ENCODE measurements at places on chromosomes 2 and 18. TPM values are rescaled to one million over a fixed set of nuclear protein-coding genes. Genes with fewer than 3 reads are reported as not detected.

COL6A3 gene
- polyA plus RNA-seq = 235 TPM

LTBP1 gene
- 85.2 TPM for polyA plus RNA-seq

CD8B2 gene
- polyA plus RNA-seq = 0.23 TPM

ACVR1C gene
- polyA plus RNA-seq = 0.23 TPM

CNNM3 gene
- 35.2 TPM for polyA plus RNA-seq

NEU4 gene
- polyA plus RNA-seq = 1.2 TPM

CXCR1 gene
- polyA plus RNA-seq = not detected

LRRTM4 gene
- 1.4 TPM for polyA plus RNA-seq

IL1F10 gene
- polyA plus RNA-seq = not detected

CNTNAP5 gene
- 0.03 TPM for polyA plus RNA-seq

FBXO36 gene
- 7.6 TPM for polyA plus RNA-seq

BCL2 gene
- 25.2 TPM for polyA plus RNA-seq

TFCP2L1 gene
- polyA plus RNA-seq = 68.0 TPM

MORN2 gene
- 50.5 TPM for polyA plus RNA-seq

GKN2 gene
- not detected for polyA plus RNA-seq

CETN1 gene
- polyA plus RNA-seq = not detected

MARCO gene
- polyA plus RNA-seq = not detected

TUBA3E gene
- polyA plus RNA-seq = 0.18 TPM

INSIG2 gene
- polyA plus RNA-seq = 38.7 TPM

CLEC4F gene
- 0.12 TPM for polyA plus RNA-seq

ANKRD30BL gene
- polyA plus RNA-seq = 0.85 TPM

TMEM87B gene
- 29.9 TPM for polyA plus RNA-seq

KLHL29 gene
- 11.9 TPM for polyA plus RNA-seq

CAPN10 gene
- 24.9 TPM for polyA plus RNA-seq

MC2R gene
- not detected for polyA plus RNA-seq

Data from left kidney (tissue), 8 donors.